ENCODE measurements at places on chromosomes 4 and X.

- no peak for DNase-seq
Measured at GRCh38 chrX:71533516-71533850, 579 bp downstream of the OGT start.

GRCh38 chr4:6263526-6264224, 6.0 kb upstream of the WFS1 start:
- no peak for DNase-seq

GRCh38 chr4:138510053-138510452, 267.9 kb upstream of the SLC7A11 start:
- DNase-seq = no peak

DNA sequence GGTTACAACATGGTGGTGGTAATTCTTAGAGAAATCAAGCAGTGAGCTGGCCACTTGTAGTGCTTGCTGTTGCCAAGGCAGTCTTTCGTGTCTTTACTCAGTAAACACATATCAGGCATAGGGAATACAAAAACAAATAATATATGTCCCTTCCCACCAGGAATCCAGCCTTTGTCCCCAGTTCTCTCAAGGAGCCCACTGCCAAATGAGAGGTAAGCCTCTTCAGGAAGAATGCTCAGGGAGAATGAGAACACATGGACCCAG, 421 bp upstream of the PLAC1 start:
- no peak for DNase-seq

DNA sequence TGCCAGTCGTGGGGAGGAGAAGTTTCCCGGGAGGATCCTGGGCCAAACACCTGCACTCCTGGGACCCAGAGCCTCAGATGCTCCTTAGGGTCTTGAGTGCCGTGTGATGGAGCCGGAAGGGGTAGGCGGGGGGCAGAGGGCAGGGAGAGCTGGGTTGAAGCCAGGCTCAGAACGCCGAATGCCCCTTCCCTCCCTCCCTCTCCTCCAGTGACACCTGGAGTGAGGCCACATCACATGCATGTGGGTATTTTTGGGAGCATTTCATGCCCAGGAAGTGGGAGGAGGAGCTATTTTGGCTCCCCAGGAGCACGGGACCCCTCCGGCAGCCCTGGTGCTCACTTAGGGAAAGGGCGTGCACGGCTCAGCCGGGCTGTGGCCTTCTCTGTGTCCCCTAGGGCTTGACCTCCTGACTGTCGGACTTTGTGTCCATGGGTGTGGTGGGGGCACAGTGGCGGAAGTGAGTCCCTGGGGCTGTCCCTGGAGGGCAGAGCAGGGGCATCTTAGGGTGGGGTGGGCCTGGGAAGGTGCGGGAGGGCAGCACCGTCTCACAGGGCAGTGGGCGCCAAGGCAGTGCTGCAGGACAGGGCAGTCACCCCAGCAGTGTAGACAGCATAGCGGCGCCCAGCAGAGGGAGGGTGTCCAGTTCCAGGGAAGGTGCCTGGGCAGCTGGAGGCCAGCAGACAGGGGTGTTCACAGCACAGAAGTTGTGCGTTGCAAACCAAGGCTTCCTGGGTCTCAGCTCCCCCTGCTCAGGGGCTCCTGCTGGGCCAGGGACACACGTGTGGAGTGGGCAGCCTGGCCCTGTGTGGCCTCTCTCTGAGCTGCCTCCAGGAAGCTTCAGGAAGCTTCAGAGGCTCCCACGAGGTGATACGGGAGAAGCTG, 4.9 kb upstream of the CPLX1 start:
- no peak for DNase-seq

DNA sequence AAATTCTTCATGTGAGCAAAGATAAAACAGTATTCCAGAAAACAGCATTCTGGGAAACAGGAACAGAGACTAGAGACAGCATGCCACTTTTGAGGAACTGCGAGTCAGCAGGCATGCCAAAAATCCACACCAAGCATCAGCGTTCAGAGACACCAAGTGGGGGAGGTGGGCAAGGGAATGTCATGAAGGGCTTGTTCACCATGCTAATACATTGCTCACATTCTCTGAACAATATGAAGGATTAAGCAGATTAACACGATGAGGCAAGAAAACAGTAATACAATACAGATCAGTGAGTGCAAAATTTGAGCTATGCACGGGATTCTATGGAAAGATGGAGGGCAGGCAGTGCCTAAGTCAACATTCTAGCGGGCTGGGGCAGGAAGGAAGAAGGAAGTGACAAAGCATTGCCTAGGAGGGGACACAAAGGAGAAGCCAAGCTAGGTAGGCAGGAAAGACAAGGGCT, 278.3 kb downstream of the FBXW7 start:
- no peak for DNase-seq

GRCh38 chr4:3533423-3533820, 1.2 kb upstream of the LRPAP1 start:
- DNase-seq = no peak

- DNase-seq = no peak
Measured at GRCh38 chr4:182091128-182091527, 152.1 kb upstream of the TENM3 start.

GRCh38 chrX:15321447-15321846, 6.0 kb upstream of the ASB11 start:
- no peak for DNase-seq

DNA sequence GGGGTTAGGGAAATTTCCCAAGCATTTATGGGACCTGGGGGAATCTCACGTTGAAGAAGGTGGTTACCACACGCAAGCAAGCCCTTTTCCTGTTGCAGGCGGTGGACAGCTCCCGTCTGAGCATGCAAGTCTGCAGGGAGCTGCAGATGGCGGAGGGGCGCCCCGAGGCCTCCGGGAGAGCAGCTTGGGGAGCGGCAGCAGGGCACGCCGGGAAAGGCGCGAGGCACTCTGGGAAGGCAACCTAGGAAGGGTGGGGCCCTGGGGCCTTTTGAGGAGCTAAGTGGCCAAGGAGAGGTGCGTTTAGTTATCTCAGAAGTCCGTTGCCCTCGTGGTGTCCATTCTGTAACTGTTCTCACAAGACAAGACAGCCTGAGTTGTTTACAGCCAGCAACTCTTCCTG, 57.0 kb upstream of the SLC25A4 start:
- no peak for DNase-seq

DNA sequence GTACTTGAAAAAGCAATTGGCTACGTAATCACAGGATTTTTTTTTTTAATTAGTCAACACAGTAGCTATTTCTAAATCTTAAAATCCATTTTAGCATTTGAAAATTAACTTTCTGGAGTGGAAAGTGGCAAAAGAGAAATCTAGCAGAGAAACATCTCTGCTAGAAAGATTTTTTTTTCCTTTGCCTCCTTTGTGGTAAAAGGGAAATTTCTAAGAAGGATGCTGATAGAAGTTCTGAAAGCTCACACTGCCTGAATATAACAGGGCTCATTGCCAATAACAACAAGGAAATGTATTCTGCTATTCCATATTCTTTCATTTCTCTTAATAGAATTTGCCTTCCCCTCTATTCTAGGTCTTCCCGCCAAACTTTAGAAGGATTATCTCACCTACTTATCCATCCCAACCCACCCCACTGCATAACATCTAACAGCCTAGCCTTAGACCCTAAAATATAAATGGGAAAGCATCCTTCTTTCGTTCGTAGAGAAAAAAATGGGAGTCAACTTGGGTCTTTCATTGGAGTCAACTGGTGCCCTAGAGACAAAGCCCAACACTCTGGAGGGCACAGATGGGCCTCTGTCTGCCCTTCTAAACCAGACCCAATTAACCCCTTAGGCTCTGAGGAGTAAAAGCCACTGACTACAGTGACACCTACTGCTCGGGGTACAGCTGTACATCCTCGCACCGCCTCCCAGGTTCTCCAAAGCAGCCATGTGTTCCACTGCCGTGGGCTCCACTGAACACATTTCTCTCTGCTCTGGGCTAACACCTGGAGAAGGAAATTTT, 103.9 kb downstream of the MAML3 start:
- peak; percentile 64 for DNase-seq

GRCh38 chr4:127049526-127049925, 583.2 kb upstream of the INTU start:
- no peak for DNase-seq

DNA sequence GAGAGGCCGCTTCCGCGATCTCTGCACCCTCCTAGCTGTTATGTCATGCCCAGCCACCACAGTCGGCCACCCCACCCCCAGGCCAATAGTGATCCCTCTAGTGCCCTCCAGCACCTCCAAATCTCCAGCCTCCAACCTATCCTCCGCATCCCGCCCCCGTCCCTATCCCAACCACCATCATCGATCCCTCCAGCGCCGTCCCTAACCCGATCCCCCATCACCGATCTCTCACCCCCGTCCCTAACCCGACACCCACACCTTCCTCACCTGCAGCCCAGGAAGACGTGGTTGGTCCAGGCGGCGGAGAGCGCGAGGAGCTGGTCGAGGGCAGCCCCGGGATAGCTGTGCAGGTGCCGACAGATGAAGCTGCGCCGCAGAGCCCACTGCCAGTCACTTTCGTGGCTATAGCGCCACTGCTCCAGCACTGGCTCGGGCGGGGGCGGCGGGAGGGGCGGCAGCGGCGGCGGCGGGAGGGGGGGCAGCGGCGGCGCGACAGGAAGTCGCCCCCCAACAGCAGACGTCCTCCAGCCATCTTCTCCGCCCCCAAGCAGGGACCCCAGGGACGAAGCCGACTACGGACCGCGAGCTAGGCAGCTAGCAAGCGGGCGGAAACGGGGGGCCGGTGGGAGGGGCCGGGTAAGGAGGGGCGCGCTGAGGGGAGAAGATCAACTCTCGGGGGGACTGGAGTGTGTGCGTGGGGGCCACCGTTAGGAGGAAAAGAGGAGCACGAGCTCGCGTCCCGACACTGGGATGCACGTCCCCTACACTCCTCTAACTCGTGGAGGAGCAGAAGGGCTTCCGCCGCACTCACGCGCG, 552 bp downstream of the NKRF start:
- no peak for DNase-seq

DNA sequence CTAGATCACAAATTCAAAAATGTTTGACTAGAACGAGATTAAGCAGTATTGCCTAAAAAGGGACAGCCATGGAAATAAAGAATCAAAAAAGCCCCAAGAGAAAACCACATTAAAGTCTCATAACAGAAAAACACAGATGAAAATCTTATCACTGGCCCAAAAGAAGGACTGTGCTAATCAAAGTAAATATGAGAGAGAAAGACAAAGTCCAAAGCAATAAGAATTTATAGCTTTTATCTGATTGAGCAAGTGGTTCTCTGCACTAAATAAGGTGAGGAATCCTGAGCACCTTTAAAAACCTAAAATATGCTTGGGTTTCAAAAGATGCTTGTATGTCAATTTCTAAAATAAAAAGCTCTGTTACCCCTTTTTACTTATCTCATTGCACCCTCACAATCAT, 409.3 kb downstream of the GASK1B start:
- DNase-seq = no peak

DNA sequence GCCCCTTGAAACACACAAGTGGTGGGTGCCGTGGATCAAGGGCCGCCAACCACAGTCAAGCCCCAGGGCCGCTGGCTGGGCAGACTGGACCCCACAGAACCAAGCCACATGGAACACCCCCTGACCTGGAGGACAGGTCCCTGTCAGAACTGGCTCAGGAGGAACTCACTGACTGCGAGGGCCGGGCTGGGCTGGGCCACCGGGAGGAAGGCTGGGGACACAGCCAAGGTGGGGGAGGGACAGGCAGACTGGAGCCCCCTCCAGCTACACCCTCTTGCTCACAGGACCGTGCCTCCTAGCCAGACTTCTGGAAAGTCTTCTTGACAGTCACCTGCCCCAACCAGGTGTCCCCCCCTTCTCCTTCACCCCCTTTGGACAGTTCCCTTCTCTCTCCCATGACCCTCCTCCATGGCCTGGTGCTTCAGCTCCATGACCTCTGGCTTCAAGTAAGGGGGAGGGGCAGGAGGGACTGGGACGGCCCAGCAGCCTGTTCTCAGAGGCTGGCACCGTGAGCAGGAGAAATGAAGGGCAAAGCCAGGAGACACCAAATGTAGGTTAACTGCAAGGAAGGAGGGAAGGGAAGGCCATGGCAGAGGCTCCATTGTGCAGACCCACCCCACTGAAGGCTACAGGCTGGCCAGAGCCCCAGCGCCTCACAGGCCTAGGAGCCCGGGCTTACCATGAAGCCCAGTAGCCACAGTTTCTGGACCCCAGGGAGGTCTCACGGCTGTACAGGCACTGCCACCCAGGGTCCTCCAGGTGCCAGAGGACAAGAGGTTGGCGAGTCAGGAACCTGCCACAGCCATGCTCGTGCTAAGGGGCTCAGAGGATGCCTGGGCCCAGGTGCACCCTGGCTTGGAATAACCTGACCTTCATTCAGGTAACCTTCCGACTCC, 22.6 kb upstream of the DUSP9 start:
- no peak for DNase-seq

Measured in COLO829 (cell line).